Lung microvascular endothelial cell (primary cell): ENCODE measurements at places on chromosomes 4 and X. TPM values are rescaled to one million over a fixed set of nuclear protein-coding genes. Genes with fewer than 3 reads are reported as not detected.

L1CAM gene
- total RNA-seq, result under 0.01 TPM in 2 replicates

TRIM75 gene
- total RNA-seq, result not detected in 2 replicates

GAGE12F gene
- total RNA-seq, result not detected in 2 replicates

CEP135 gene
- 4.1 and 6.5 TPM in 2 replicates for total RNA-seq

NDST3 gene
- total RNA-seq, result 2.2 TPM in 1 of 2 replicates, not detected in the other

RADX gene
- total RNA-seq, result under 0.01 TPM in 2 replicates

P2RY4 gene
- not detected in 2 replicates for total RNA-seq

HEPH gene
- 1.4 and 2.4 TPM in 2 replicates for total RNA-seq

SYNPO2 gene
- total RNA-seq, result 0.20 and 0.22 TPM in 2 replicates

CXorf49B gene
- total RNA-seq, result not detected in 2 replicates

TRIM60 gene
- total RNA-seq, result not detected in 2 replicates

UGT2B7 gene
- not detected in 2 replicates for total RNA-seq

ERAS gene
- total RNA-seq, result not detected in 2 replicates

FRMPD3 gene
- total RNA-seq, result not detected in 2 replicates

STK26 gene
- total RNA-seq, result under 0.01 and 0.22 TPM in 2 replicates

GCNA gene
- 0.44 and 1.8 TPM in 2 replicates for total RNA-seq

RTL5 gene
- 0.22 and 0.60 TPM in 2 replicates for total RNA-seq

PF4V1 gene
- total RNA-seq, result not detected in 2 replicates

NWD2 gene
- total RNA-seq, result not detected in 2 replicates

STOX2 gene
- total RNA-seq, result 3.9 and 24.2 TPM in 2 replicates

KLKB1 gene
- 0.20 and 0.22 TPM in 2 replicates for total RNA-seq

RHOXF1 gene
- total RNA-seq, result not detected in 2 replicates

UFSP2 gene
- 19.6 and 33.5 TPM in 2 replicates for total RNA-seq

SLC34A2 gene
- not detected in 2 replicates for total RNA-seq

TLR1 gene
- 2.6 and 5.0 TPM in 2 replicates for total RNA-seq

PROM1 gene
- total RNA-seq, result under 0.01 TPM in 1 of 2 replicates, not detected in the other

AFAP1 gene
- 22.4 and 29.8 TPM in 2 replicates for total RNA-seq

LANCL3 gene
- under 0.01 and 0.22 TPM in 2 replicates for total RNA-seq

CXCL13 gene
- total RNA-seq, result not detected in 2 replicates

CENPE gene
- total RNA-seq, result 1.8 and 10.2 TPM in 2 replicates

CHRDL1 gene
- total RNA-seq, result not detected in 2 replicates

P2RY8 gene
- total RNA-seq, result under 0.01 and 0.40 TPM in 2 replicates

ING2 gene
- total RNA-seq, result 3.4 and 3.9 TPM in 2 replicates

RBPJ gene
- total RNA-seq, result 41.4 and 42.3 TPM in 2 replicates

MTMR8 gene
- under 0.01 and 0.20 TPM in 2 replicates for total RNA-seq

SCML1 gene
- 4.1 and 5.2 TPM in 2 replicates for total RNA-seq

FGA gene
- not detected in 2 replicates for total RNA-seq

FDCSP gene
- not detected in 2 replicates for total RNA-seq

NUDT11 gene
- 0.60 and 1.5 TPM in 2 replicates for total RNA-seq

XAGE1A gene
- total RNA-seq, result not detected in 2 replicates

NUP62CL gene
- total RNA-seq, result not detected in 2 replicates

KLHL2 gene
- total RNA-seq, result 24.0 and 27.4 TPM in 2 replicates
